CD4-positive, alpha-beta T cell treated with Interleukin-2 at 100 ng/mL for 4 hours (primary cell): ENCODE measurements at places on chromosomes 5 and 9.

DNA sequence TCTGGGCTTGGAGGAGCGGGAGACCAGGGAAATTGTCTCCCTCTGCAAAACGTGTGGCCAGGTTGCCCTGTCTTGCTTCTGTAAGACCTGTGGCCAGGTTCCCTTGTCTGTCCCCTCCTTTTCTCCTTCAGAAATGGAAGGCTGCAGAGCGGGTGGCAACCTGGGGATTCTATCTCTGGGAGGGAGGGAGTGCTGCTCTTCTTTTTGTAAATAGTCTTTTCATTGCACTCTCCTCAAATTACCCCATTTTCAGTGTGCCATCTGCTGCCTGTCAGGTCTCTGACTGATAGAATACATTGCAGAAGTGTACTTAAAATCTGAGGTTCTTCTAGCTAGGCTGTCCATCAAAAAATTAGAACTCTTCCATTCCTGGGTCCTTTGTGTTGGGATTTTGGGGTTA is 126.0 kb downstream of the GABRB2 start:
- no peak for DNase-seq

DNA sequence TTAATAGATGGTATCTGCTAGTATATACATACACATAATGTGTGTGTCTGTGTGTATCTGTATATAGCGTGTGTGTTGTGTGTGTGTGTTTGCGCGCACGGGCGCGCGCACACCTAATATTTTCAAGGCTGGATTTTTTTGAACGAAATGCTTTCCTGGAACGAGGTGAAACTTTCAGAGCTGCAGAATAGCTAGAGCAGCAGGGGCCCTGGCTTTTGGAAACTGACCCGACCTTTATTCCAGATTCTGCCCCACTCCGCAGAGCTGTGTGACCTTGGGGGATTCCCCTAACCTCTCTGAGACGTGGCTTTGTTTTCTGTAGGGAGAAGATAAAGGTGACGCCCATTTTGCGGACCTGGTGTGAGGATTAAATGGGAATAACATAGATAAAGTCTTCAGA is 757 bp downstream of the FXN start:
- DNase-seq, result peak; percentile 20

DNA sequence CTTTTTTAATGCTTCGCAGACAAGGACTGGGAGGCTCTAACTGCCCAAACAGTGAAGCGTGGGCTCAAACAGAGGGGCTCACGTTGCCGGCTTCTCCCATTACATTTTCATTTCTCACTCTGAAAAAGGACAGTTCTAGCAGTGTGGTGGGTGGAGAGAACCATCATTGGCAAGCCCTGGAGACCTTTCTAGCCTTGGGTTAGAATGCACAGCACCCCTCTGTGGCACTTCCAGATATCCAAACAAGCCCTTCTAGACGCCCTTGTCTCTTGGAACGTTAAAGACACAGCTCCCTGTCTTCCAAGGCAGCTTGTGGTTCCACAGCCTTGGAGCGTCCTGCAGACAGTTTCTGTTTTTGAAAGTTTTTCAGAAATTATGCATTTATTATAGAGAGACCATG is 52.1 kb downstream of the MVB12B start:
- DNase-seq, result no peak

GRCh38 chr5:135163391-135163790 is 129.4 kb upstream of the PITX1 start:
- no peak for DNase-seq

DNA sequence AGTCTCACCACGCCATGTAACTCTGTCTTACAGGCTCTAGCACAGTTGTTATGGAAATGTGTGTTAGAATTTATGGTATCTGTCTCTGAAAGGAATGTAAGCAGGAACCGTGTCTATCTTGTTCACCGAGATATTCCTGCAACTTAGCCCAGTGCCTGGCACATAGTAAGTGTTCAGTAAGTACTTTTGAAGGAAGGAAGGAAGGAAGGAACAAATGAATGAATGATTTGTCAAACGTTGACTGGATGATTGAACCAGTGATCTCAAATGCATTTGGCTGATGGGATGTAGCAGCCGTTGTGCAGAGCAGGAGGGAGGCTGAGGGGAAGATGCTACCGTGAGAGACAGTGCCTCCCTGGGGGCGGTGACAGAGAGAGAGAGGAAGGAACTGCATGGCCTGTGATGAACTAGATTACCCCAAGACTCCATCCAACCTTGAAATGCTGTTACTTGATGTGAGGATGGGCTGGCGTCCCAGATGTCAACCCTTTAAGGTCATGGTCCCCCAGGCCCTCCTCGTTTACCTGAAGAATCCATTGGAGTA is 47.5 kb upstream of the PPARGC1B start:
- DNase-seq, result no peak

DNA sequence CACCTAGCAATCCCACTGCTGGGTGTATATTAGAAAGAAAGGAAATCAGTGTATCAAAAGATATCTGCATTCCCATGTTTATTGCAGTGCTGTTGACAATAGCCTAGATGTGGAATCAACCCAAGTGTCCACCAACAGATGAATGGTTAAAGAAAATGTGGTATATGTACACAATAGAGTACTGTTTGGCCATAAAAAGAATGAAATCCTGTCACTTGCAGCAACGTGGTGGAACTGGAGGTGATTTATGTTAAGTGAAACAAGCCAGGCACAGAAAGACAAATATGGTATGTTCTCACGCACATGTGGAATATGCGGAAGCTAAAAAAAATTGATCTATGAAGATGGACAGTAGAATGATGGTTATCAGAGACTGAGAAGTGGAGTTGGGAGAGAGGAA is 221.6 kb upstream of the DAP start:
- no peak for DNase-seq

GRCh38 chr5:111221139-111221538 is 3.0 kb upstream of the CAMK4 start:
- DNase-seq, result no peak

GRCh38 chr5:138831703-138832102 is 43.4 kb downstream of the LRRTM2 start:
- no peak for DNase-seq

DNA sequence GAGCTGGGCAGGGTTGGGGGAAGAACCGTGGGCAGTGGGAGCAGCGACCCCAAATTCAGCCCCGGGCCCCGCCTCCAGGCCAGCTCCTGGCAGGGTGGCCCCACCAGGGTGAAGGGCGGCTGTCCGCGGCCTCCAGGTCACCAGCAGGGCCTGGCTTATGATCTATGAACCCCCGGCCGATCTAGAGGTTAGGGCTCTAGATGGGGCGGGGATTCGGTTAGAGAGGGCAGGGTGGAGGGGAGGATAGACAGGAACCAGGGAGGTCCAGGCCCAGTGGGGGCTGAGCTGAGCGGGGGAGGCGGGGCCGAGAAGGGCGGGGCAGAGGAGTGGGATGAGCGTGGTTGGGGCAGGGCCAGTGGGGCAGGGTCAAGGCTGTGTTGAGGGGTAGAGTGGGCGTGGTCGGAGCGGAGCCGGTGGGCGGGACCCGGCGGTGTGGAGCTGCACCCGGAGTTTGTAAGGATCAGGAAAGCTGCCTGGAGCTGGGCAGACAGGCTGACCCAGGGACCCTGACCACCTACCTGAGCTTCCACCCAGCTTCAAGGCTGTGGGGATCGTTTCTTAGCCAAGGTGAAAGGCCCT is 29.3 kb upstream of the OBP2B start:
- peak; percentile 4 for DNase-seq
